IMR-90 (cell line): ENCODE measurements at places on chromosomes 11 and 22. TPM values are rescaled to one million over a fixed set of nuclear protein-coding genes. Genes with fewer than 3 reads are reported as not detected.

Gene TENM4
- total RNA-seq: 9.0 and 9.2 TPM in 2 replicates

Gene MYBPC3
- total RNA-seq: not detected in 2 replicates

Gene ANO3
- under 0.01 and 0.18 TPM in 2 replicates for total RNA-seq

Gene MUC15
- not detected in 2 replicates for total RNA-seq

Gene GVQW3
- total RNA-seq: 0.83 and 1.1 TPM in 2 replicates

Gene OR5T3
- not detected in 2 replicates for total RNA-seq

Gene CRYBA4
- not detected in 2 replicates for total RNA-seq

Gene OTOG
- total RNA-seq: not detected in 2 replicates

Gene MS4A7
- total RNA-seq: not detected in 2 replicates

Gene ST13
- 228 and 235 TPM in 2 replicates for total RNA-seq

Gene MAFF
- 18.3 and 24.2 TPM in 2 replicates for total RNA-seq

Gene FLRT1
- total RNA-seq: under 0.01 TPM in 2 replicates

Gene VPREB1
- not detected in 2 replicates for total RNA-seq

Gene CADM1
- 62.2 and 77.1 TPM in 2 replicates for total RNA-seq

Gene CCDC89
- 7.9 and 9.4 TPM in 2 replicates for total RNA-seq

Gene NELL1
- not detected in 2 replicates for total RNA-seq

Gene CDK2AP2
- total RNA-seq: 8.1 and 9.2 TPM in 2 replicates

Gene POTEH
- total RNA-seq: not detected in 2 replicates

Gene CCND1
- total RNA-seq: 717 and 748 TPM in 2 replicates

Gene C22orf31
- total RNA-seq: not detected in 2 replicates
